DMS153 (cell line): ENCODE measurements at places on chromosomes 11 and 22.
A peak's percentile ranks its signal among the peaks of the same experiment; 100 is the strongest.

- no peak for DNase-seq
These were observed 12.6 kb downstream of the UVRAG start for GRCh38 chr11:75827562-75827961.

DNA sequence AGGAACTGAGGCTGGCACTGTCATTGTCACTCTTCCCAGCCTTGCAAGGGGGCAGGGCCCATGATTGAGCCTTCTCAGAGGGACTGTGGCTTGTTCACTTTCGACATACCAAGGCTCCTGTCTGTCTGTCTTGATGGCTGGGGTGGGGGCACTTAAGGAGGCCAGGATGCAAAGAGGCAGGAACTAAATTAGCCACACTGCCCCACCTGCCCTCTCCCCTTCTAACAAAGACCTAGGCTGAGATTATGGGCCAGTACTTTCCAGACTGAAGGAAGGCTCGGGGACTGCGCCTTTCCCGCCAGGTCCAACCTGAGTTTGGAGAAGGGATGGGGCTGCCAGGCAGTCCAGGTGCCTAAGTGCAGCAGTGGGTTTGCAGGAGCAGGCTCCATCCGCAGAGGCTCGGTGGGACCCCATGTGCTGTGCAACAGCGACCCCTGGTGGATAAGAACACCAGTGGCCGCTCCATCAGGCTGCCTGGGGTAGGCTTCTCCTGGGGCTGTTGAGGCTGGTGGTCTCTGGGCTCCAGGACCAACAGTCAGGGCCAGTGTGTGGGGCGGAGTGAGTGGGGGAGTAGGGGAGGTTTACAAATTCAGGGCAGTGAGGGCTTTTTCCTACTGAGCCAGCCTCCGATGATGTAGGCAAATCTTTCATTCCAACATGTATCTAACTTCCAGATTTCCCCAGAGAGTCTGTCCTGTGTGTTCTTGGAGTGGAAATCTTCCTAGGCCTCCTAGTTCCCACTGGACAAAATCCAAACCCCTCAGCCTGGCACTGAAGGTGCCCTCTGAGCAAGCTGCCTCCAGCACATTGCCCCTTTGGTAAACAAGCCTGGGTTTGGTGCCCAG lies 93.9 kb downstream of the INSC start:
- peak; percentile 24 for DNase-seq

GRCh38 chr11:71947498-71947897 lies 18.7 kb downstream of the RNF121 start:
- DNase-seq, result no peak

- DNase-seq, result no peak
These were observed 7.6 kb downstream of the SLC39A13 start for GRCh38 chr11:47415949-47416472.

- DNase-seq, result no peak
These were observed 71.0 kb upstream of the TP53I11 start for GRCh38 chr11:45021692-45022141.

- no peak for DNase-seq
These were observed 504.3 kb downstream of the FAM181B start for GRCh38 chr11:82229341-82229740.

GRCh38 chr22:45263463-45264269 lies 21.1 kb upstream of the UPK3A start:
- DNase-seq, result peak; percentile 47

GRCh38 chr11:75035256-75035655 lies 46.5 kb downstream of the NEU3 start:
- no peak for DNase-seq

GRCh38 chr11:71472357-71472885 lies 19.4 kb downstream of the NADSYN1 start:
- no peak for DNase-seq

DNA sequence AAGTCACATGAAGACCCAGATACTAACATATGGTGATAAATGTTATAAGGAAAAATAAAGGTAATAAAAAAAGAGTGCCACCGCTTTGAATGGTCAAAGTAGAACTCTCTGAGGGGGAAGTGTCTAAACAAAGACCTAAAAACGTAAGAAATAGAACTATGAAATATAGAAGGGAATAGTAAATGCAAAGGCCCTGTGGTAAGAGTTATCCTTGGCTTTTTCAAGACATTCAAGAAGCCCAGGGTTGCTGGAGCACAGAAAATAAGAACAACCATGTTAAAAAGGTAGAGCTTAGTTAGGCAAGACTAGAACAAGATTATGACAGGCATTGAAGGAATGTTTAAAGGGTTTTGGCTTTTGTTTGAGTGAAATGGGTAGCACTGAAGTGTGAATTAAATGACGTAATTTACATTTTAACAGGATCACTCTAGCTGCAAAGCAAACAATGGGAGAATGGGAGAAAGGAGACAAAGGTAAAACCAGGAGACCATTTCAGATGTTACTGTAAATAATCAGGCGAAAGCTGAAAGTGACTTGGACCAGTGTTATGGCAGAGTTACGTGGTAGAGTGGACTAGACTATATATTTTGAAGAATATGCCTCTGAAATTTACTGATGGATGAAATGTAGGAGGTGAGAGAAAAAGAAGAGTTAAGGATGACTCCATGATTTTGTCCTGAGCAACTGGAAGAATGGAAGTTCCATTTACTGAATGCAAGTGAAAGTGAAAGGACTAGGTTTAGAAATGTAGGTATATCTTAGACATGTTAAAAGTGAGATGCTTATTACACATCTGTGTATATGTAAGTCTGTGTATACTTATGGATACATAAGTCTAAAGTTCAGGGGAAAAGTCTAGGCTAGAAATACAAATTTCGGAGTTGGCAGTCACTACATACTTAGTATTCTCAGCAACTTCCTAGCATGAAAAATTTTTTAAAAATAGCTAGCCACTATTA lies 28.5 kb downstream of the BTBD10 start:
- no peak for DNase-seq

DNA sequence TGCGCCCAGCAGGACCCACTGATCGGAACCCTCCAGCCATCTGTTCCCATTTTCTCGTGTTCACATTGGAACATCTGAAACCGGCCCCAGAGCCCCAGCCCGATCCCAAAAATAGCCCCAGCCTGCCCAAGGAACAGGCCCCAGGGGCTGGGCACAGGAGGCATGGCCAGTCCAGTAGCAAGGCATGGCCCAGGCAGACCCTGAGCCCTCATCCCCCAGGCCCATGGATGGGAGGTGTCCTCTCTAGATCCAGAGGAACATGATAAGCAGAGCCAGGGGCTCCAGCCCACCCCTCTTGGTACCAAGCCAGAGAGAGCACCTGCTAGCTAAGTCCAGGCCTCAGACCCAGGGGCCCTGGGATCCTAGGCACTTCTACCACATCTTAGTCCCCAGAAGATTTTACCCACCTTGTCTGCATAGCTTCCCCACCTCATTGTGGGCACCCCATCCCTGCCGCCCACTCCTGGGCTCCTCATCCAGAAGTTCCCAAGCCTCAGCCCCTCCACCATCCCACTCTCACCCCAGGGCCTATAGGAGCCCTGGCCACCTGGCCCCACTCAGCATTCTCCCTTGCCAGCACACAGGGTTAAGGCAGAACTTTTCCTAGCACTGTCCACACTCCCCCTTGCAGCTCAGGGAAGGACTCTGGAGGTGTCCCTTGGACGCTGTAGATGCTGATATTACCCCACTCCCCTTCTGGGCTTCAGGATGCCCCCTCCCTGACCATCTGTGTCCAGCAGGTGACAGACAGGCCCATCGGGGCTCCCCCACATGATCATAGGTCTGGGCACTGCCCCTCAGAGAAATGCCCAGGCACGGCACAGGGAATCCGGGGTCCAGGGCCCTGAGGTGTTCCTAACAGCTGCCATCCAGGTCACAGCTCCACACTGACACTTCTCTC lies 9.5 kb downstream of the BCL9L start:
- no peak for DNase-seq

DNA sequence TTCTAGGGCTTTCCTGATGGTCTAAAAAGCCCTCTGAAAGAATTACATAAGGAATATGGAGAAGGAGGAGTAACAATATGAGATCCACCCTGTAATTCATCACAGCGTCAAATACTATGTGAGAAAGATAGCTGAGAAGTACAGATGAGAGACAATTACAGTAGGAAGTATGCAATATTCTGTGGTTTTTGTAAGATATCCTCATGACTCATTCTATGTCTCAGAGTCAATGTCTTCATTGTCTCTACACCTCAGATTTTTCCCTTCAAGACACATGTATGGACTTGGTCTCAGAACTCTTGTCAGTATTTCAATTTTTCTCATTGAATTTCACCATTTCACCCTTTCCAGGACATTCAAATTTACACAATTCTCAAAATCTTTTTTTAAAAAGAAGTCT lies 343.3 kb upstream of the CTSC start:
- no peak for DNase-seq

GRCh38 chr22:27504360-27505253 lies 296.9 kb downstream of the MN1 start:
- DNase-seq, result no peak

GRCh38 chr11:43311791-43312607 lies at the start of gene API5:
TSS of gene API5 (plus strand) at chr11:43311996. CDS start at chr11:43312128, 132 bp downstream.
- peak; percentile 94 for DNase-seq

DNA sequence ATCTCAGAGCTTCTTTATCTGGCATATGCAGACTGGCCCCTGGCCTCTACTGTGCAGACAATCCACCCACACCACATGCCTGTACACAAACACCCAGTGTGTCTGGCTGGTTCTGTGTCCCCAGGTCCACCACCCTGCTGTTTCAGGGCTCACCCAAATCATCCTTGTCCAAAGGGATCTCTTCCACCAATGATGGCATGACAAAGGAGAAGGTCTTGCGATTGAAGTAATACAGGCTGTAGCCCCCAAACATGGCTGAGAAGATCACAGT lies 1.7 kb downstream of the SLC37A4 start:
- no peak for DNase-seq

- DNase-seq, result no peak
These were observed 14.8 kb downstream of the LGALS12 start for GRCh38 chr11:63520606-63521170.

DNA sequence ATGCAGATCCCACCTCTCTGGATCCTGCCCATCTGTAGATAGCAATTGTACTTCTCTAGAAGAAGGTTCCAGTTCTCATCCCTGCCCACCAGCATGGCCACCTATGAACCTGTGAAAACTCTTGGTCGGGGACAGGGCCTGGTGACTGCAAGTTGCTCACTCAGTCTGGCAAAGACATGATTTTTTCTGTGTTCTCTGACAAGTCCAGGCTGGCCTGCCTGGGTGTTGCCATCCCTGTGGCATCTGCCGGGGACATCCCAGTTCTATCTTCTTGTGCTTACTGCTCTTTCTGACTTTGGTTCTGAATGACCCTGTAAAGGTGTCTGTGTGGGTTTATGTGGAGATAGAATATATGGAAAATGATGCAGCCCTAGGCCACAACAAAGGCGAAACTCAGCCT lies 545.8 kb downstream of the INSC start:
- no peak for DNase-seq

GRCh38 chr11:30197869-30198268 lies 32.9 kb upstream of the FSHB start:
- no peak for DNase-seq

- DNase-seq, result peak; percentile 47
These were observed 49.2 kb downstream of the DBX1 start for GRCh38 chr11:20110908-20111669.

- DNase-seq, result no peak
These were observed 53.0 kb downstream of the SCUBE1 start for GRCh38 chr22:43289976-43290721.

DNA sequence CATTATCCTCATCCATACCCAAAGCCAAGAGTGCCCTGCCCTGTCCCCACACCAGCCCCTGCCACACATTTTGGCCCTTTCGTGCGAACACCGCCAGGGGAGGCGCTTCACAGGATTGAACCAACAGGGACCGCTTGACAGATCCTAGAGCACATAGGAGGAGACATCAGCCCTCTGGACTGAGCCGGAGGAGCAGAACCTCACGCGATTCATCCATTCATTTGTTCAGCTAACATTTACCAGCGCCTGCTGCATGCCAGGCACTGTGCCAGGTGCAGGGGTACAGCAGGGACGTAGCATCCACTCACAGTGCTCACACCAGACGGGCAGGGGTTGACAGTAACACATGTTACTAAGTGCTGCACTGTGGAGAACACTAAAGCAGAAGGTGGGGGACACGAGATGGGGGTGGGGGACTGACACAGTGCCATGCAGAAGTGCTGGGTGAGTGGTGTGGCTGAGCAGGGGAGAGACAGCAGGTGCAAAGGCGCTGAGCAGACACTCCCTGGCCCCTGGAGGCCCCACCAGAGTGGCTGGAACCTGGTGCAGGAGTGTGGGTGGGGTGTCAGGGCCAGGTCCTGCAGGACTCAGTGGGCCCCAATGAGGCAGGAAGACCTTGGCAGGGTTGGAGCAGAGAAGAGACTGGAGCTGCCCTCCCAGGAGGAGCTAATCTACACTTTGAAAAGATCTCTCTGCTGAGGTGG lies 3.4 kb downstream of the GNAZ start:
- no peak for DNase-seq

DNA sequence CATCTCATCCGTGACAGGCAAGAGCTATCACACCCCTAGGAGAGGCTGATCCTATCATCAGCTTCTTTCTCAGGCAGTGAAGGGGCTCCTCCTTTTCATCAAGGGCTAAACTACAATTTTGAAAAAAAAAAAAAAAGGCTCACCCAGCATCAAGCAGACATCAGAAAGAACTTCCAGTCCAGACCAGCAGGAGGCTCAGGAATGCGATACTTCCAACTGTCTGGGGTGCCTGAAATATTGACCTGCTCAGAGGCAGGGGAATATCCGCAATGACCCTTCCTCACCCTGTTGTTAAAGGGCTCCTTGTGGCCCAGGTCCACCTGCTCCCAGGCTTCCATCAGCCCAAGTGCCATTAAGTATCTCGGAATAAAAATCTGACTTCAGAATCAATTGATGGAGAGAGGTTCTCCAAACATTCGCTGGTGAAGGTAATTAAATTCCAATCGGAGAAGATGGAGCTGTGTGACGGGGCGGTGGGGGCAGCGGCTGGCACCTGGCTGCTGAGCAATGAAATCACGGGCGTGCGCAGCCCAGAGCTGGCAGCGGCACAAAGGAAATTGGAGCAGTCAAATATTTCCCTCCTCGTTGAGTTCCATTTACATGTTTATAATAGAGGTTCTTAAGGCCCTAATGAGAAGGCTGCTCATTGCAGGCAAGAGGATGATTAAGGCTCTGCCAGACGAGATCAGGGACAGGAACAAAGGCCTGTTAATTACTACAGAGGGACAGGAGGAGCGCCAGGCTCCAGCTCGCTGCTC lies 69.0 kb upstream of the THY1 start:
- DNase-seq, result peak; percentile 90

- DNase-seq, result no peak
These were observed 18.1 kb upstream of the HSPA8 start for GRCh38 chr11:123080015-123080414.

GRCh38 chr22:44200855-44201550 lies 20.3 kb downstream of the PARVG start:
- no peak for DNase-seq
